ENCODE measurements at places on chromosomes 1 and 21.

- DNase-seq: peak; percentile 78
Measured at GRCh38 chr1:25562101-25562927, 18.9 kb downstream of the LDLRAP1 start.

DNA sequence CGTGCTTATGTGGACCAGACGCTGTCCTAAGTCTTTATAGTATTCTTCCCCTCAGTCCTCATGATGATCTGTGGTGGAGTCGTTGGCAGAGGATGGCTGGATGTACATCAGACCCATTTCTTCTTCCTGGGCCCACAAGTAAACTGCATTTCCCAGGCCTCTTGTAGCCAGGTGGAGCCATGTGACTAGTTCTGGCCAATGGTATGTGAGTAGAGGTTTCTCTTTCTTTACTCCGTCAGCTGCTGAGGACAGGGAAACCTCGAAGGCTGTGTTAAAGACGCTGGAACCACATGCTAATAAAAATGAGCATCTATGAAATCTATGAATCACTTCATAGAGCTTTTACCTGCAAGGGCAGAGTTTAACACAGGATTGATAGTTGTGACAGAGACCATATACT lies 18.7 kb upstream of the ZNF362 start:
- DNase-seq: no peak

- no peak for DNase-seq
Measured at GRCh38 chr21:40902993-40903392, 56.0 kb upstream of the DSCAM start.

DNA sequence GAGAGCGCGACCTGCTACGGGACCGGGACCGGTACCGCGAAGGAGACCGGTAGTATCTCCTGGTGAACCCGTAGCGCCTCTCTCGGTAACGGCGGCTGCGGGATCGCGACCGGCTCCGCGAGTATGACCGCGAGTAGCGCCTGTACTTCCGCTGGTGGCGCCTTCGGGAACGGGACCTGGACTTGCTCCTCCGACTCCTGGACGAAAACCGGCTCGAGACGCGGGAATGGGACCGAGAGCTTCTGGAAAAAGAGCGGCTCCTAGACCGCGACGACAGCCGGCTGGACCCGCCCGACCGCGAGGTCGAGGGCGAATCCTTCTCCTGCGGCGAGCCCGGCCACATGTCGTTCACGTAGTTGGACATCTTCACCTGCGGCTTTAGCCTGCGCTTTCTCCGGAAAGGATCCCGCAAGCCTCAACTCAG lies 642 bp downstream of the RSRP1 start:
- peak; percentile 47 for DNase-seq

GRCh38 chr1:243407284-243408018 lies 151.6 kb downstream of the SDCCAG8 start:
- no peak for DNase-seq

- no peak for DNase-seq
Measured at GRCh38 chr1:202164271-202165037, 4.1 kb upstream of the PTPN7 start.

GRCh38 chr1:39933956-39934941 lies 20.7 kb upstream of the MFSD2A start:
- DNase-seq: no peak

GRCh38 chr1:232776526-232777106 lies 28.6 kb upstream of the MAP10 start:
- no peak for DNase-seq

- no peak for DNase-seq
Measured at GRCh38 chr1:44460107-44460882, 55.2 kb downstream of the RNF220 start.

GRCh38 chr1:88009916-88010315 lies 674.2 kb upstream of the PKN2 start:
- no peak for DNase-seq

GRCh38 chr1:13228343-13228781 lies 2.4 kb upstream of the PRAMEF18 start:
- no peak for DNase-seq

GRCh38 chr1:174809755-174810280 lies 189.9 kb upstream of the CACYBP start:
- DNase-seq: no peak
